NCI-H1436 treated with DMSO at 0.1 percent for 48 hours (cell line): ENCODE measurements at places on chromosomes 1 and 21.
A peak's percentile ranks its signal among the peaks of the same experiment; 100 is the strongest.

GRCh38 chr21:15104470-15104869 is 39.7 kb upstream of the NRIP1 start:
- no peak for DNase-seq

DNA sequence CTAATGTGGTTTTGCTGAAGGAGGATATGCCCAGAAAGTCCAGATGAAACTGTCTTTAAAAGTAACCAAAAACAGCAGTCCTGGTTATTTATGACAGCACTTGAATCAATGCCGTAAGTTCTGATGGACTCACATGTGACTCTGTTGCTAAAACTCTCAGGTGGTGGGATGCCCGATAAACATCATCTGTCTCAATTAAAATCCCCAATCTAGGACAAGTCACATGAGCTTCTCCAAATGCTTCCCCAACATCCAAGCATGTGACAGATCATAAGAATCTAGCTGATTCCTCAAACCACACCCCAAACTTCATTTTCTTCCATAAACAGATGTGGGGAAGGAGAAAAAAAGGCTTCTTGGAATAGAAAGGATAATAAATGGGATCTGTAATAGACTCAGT is 786 bp upstream of the CTSK start:
- DNase-seq, result no peak

DNA sequence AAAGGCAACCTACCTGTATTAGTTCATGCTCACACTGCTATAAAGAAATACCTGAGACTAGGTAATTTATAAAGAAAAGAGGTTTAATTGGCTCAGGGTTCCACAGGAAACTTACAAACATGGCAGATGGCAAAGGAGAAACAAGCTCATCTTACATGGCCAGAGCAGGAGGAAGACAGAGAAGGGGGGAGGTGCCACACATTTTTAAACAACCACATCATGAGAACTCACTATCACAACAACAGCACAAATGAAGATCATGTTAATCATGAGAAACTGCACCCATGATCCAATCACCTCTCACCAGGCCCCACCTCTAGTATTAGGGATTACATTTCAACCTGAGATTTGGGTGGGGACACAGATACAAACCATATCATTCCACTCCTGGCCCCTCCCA is 90.6 kb upstream of the KCTD3 start:
- no peak for DNase-seq

GRCh38 chr1:40980068-40980452 is 564 bp downstream of the CTPS1 start:
- DNase-seq, result no peak

- DNase-seq, result no peak
Measured at GRCh38 chr1:34929497-34929852, at the start of gene DLGAP3. TSS of gene DLGAP3 (minus strand) at chr1:34929650. CDS start at chr1:34905383, 24,267 bp downstream.

DNA sequence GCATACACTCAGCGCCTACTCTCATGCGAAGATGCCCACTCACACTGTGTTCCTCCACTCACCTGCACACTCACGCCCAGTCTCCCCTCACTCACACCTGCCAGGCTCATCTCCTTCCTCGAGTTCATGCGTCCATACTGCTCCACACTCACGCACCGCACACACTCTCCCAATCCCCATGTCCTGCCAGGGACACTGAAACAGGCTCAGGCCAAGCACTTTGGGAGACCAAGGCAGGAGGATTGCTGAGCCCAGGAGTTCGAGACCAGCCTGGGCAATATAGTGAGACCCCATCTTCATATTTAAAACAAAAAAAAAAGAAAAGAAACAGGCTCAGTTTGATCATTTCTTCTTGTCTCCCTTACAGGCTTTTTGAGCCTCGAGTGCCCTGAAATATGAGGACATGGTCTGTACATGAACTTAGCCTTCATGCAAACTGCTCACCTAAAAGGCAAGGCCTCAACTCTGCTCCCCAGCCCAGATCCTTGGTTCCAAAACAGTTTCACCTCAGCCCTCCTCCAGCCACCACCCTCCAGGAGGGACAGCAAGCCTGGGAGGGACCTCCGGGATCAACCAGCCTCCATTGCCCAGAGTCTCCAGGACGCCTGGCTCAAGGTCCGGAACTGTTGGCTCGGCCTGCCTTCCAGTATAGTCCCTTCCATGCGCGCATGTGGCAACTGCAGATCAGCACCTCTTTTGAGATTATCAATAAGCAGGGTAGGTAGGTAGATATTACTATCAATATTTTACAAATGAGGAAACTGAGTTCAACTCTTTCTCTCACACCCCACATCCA is 2.4 kb upstream of the PTAFR start:
- DNase-seq, result no peak

DNA sequence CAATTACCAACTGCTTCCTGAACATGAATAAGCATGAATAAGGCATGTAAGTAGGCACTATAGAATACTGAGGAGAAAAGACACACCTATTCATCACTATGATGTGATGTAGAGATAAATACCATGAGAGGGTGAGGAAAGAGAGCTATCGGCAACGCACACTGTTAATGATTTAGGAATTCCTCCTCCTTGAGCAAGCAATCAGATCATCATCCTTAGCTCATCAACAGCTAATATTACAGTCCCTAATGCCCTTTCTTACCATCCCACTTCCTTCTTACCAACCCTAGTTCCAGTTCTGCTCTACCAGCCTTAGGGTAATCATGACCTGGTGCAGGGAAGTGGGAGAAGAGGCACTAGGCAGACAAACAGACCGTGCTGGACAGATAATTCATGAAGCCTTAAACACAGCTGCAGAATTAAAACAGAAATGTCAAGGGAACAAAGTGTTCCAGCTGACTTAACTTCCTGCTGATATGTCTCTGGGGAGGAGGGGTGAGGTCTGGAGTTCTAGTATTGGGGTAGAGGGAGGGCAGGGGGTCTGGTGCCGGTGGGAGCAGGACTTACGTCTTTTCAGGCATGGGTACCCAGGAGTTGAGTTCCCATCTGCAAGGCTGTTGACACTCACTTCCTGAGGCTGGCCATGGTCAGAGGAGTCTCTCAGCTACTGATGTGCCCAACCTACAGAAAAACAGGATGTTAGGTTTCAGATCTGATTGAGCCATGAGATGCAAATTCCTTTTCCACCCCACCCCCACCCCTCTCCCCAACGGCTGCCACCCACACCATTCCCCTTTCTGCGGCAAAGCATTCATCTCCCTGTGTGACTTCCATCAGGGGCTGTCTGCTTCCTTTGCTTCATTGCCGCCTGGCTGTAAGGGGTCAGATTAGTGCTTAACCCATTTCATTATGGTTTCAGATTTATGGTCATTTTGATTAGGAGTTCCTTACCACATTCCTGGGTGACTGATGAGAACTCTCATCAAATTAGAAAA is 12.6 kb upstream of the RCSD1 start:
- DNase-seq, result no peak

GRCh38 chr1:243469497-243469896 is 213.7 kb downstream of the SDCCAG8 start:
- no peak for DNase-seq

- no peak for DNase-seq
Measured at GRCh38 chr1:225772848-225773247, 4.8 kb upstream of the SRP9 start.

DNA sequence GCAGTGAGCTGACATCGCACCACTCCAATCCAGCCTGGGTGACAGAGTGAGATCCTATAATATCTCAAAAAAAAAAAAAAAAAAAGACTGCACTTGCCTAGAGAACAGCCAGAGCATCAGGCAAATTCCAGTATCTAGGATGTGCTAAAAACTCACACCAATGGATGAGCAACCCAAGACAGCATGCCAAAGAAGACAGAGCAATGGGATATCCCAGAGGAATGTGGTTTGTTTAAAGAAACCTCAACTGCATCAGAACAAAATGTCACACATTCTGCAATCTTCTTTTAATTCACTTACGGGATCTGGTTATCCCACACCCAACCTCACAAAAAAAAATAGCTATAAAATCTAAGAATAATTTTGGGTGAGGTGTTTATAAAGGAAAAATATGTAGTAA is 7.3 kb downstream of the KCNH1 start:
- no peak for DNase-seq

DNA sequence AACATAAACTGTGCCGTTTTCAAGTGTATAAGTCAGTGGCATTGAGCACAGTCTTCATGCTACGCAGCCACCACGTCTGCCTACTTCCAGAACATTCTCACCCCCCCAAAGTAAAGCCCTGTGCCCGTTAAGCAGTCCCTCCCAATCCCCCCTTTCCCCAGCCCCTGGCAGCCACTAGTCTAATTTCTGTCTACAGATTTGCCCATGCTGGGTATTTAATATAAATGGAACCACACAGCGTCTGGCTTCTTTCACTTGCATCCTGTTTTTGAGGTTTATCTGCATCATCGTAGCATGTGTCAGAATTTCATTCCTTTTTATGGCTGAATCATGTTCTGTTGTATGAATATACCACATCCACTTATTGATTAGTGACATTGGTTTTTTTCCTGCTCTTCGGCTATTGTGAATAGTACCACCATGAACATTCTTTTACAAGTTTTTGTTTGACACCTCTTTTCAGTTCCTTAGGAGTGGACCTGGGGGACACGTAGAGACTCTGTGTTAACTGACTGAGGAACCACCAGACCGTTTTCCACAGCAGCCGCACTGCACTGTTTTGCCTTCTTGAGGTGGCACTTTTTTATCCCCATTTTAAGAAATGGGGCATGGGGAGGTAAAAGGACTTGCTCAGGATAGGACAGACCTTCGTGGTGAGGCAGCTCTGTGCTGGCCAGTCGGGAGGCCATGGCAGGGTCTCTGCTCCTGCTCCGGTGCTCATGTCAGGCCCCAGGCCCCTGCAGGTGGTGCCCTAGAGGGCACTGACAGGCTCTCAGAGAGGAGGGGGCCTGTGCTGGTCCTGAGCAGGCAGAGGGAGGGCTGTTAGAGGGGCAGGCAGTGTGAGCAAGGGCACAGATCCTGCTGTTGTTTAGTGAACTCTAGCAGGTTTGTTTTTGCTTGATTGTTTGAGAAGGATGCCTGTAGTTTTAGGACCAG is 123.8 kb downstream of the PCBP3 start:
- DNase-seq, result no peak

GRCh38 chr1:54347955-54348699 is 58.1 kb downstream of the SSBP3 start:
- no peak for DNase-seq

DNA sequence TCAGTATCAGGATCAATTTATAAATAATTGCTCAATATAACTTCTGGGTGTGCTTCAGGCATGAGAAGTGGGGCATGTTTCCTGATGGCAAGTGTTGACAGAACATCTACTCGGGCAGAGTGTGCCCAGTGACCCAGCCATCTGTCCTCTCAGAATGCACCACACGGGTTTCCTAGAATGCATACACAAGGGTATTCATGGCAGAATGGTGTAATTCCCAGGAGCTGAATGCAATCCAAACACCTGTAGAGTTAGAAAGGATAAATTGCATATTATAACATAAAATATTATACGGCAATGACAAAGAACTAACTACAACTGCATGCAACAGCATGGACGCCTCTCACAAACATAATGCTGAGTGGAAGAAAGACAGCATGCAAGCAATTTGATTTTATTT is 391.9 kb downstream of the SIPA1L2 start:
- DNase-seq, result no peak

GRCh38 chr1:89719502-89720306 is 86.8 kb downstream of the LRRC8C start:
- DNase-seq, result peak; percentile 84

DNA sequence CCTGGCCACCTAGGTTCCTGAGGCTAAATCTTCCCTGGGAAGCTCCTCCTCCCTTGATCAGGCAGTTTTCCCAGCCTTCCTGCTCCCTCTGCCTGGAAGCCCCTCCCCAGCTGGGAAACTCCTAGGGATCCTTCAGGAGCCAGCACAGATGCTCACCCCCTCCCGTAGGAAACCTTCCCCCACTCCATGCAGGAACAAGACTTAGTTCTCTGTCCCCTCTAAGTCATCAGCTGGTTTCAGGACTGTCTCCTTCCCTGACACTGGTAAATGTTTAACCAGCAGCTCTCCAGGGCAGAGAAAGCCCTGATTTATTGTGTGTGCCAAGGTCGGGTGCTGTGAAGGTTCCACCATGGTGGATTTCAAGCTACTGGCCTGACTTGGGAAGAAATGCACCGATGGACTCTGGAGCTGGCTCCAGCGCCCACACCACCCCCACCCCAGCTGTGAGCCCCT is 25.0 kb downstream of the TTC39A start:
- DNase-seq, result no peak

DNA sequence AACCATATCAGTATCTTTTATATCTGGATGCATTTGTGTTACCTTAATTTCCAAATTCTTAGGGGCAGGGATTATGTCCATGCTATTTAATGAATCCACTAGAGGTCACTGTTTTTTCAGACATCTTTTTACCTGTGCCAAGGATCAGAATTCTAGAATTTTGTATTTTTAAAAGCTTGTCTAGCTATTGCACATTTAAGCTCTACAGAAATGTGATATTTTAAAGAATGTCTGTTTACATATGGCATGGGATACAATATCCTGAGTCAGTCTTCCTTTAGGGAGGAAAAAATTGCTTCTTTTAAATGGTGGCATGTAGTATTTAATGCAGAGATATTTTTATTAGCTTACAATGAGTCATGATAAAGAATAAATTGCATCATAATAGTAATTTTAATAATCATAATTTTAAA is 11.3 kb downstream of the RPAP2 start:
- no peak for DNase-seq

DNA sequence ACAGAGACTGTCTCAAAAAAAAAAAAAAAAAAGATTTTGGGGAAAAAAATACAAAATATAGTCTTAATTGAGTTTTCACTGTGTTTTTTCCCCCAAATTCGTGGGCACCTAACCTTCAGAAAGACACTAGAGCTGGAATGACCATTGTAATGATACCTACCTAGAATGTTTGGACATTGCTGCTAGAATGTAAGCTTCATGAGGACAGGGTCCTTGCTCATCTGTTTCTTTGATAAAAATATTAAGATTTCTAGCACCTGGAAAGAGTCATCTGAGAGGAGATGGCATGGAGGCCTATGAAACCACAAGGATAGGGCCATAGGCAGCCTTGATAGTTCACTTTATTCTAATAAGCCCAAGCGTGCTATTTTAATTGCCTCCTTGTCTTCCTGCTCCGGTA is 6.5 kb downstream of the LRRC8D start:
- no peak for DNase-seq

- no peak for DNase-seq
Measured at GRCh38 chr1:25907601-25908000, 1.4 kb upstream of the STMN1 start.

DNA sequence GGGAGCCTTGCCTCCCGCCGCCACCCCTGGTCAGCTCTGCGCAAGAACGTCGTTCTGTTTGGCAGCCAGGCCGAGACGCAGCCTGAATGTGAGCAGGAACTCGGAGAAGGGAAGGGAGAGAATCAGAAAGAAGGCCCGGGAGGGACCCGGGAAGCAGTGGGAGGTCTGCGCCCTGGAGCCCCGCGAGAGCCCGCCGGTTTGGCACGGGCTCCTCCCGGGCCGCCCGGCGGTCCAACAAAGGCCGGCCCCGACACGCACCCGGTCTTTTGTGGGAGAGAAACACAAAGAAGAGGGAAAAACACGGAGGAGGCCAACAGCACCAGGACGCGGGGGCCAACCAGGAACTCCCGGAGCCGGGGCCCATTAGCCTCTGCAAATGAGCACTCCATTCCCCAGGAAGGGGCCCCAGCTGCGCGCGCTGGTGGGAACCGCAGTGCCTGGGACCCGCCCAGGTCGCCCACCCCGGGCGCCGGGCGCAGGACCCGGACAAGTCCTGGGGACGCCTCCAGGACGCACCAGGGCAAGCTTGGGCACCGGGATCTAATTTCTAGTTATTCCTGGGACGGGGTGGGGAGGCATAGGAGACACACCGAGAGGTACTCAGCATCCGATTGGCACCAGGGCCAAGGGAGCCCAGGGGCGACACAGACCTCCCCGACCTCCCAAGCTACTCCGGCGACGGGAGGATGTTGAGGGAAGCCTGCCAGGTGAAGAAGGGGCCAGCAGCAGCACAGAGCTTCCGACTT is 2.7 kb upstream of the OLIG2 start:
- DNase-seq, result no peak
